Placental epithelial cell (primary cell): ENCODE measurements at places on chromosomes 6 and 20. TPM values are rescaled to one million over a fixed set of nuclear protein-coding genes. Genes with fewer than 3 reads are reported as not detected.

Gene MYLK4
- total RNA-seq, result 1.3 and 1.6 TPM in 2 replicates

Gene HAO1
- not detected in 2 replicates for total RNA-seq

Gene TAAR5
- total RNA-seq, result not detected in 2 replicates

Gene TSPO2
- not detected in 2 replicates for total RNA-seq

Gene RNF144B
- 2.7 and 26.9 TPM in 2 replicates for total RNA-seq

Gene CAP2
- total RNA-seq, result 2.7 and 8.4 TPM in 2 replicates

Gene C6orf132
- 9.8 and 19.8 TPM in 2 replicates for total RNA-seq

Gene MPC1
- 11.0 and 58.7 TPM in 2 replicates for total RNA-seq

Gene FOXO3
- 50.9 and 73.0 TPM in 2 replicates for total RNA-seq
